NCI-H146 (cell line): ENCODE measurements at places on chromosomes 6 and 20.

GRCh38 chr6:7188492-7188891 lies 80.7 kb downstream of the RREB1 start:
- no peak for DNase-seq

- no peak for DNase-seq
Observed at GRCh38 chr20:58573257-58573656, 58.1 kb upstream of the APCDD1L start.

DNA sequence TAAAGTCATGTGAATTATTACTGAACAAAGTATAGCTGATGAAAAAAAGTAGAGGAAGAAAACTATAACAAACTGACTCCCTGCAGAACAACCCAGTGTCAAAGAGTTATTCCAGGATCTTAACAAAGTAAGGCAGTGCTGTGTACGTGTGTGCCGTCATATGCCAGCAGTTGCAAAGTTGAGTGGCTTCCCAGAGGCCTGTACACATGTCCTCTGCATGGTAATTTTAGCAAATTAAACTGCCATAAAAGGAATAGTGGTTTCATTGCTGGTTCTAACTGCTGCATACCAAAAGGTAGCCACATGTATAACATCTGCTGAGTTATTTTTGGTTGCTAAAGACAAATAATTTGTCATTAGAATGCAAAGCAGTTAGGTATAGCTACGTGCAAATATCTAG lies 44.8 kb downstream of the RIPOR2 start:
- DNase-seq: no peak

- DNase-seq: no peak
Observed at GRCh38 chr20:60764771-60765170, 487.3 kb upstream of the CDH4 start.

GRCh38 chr20:25011831-25012241 lies 19.3 kb upstream of the APMAP start:
- DNase-seq: no peak
